Naive B cell (primary cell): ENCODE measurements at places on chromosomes 6 and 20. TPM values are rescaled to one million over a fixed set of nuclear protein-coding genes. Genes with fewer than 3 reads are reported as not detected.
A peak's percentile ranks its signal among the peaks of the same experiment; 100 is the strongest.

DNA sequence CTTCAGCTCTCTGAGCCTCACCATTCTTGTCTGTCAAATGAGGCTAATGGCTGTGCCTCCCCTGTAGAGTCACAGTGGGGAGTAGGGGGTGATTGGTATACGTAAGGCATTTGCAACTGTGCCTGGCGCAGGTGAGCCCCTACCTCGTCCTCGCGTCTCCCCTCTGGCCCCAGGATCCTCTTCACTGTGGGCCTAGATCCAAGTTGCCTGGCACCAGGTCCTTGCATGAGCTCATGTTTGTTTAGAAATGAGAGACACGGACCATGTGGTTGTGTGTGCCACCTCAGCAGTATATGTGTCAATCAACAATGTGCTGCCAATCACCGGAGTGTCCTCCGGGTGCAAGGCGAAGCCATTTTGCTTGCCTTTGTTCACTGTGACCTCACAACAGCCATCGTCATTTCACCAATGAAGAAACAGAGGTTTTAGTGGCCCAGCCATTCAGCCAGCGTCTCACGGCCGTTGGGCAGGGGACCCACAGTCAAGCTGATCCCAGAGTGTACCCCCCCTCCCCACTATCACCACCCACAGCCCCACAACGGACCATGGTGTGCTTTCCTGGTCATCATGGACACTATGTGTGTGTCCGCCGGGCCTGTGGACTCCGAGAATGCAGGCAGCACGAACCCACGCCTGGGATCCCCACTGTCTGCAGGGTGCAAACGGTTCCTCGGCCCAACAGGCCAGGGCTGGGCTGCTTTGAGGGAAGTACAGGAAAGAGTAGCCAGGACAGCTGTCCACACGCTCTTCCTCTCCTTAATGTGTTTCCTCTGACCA, 35.9 kb upstream of the STX16 start:
- H3K27ac ChIP-seq, result no peak overlapping the region
- no peaks in the 10 kb centered on the region for H3K4me1 ChIP-seq
- H3K36me3 ChIP-seq, result no peaks in the 10 kb centered on the region

GRCh38 chr20:45085289-45085688, 15.6 kb downstream of the KCNS1 start:
- no peak overlapping the region for H3K4me3 ChIP-seq
- H3K4me1 ChIP-seq, result peaks cover 31% of the 10 kb centered on the region
- no peak for DNase-seq
- no peaks in the 10 kb centered on the region for H3K27me3 ChIP-seq
- peak overlapping the region; percentile 91 for H3K27ac ChIP-seq

DNA sequence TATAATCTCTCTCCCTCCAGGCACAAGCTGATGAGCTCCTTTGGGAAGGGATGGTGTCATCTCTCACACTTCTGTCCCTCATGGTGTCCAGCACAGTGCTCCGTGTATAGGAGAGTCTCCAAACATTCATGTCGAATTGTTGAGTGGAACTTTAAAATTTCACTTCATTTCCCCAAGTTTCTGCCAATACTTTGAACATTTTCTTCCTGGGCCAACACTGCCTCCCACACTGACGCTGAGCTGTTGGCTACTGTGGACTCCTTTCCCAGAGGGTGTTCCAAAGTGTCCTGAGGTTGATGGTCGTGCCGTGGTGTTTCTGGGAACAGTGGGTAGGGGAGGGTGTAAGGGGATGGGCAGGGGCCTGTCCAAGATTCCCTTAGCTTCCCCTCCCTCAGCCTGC, 122.7 kb downstream of the TIAM2 start:
- H3K4me3 ChIP-seq, result no peak overlapping the region
- no peak overlapping the region for H3K27ac ChIP-seq
- H3K36me3 ChIP-seq, result no peaks in the 10 kb centered on the region
- H3K27me3 ChIP-seq, result no peaks in the 10 kb centered on the region
- no peak for DNase-seq

DNA sequence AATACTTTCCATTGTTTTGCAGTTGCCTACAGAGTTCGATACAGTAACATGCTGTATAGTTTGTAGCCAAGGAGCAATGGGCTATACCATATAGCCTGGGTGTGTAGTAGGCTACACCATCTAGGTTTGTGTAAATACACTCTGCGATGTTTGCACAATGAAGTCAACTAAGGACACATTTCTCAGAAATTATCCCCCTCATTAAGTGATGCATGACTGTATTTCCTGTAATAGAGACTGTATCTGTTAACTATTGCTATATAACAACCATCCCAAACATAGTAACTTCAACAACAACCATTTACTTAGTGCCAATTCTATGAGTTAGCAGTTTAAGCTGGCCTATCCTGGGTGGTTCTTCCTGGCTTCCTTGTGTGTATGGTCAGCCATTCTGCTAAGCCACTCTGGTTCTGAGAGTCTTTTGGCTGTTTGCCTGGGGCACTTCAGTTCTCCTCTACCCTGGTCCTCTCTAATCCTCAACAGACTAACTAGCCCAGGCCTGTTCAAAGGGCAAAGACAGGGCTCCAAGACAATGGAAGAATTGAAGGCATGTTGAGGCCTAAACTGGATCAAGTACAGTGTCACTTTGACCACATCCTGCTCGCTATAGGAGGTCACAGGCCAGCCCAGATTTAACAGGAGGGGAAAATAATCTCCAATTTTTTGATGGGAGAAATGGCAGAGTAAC, 124.0 kb downstream of the PLCB1 start:
- no peaks in the 10 kb centered on the region for H3K4me1 ChIP-seq
- H3K27ac ChIP-seq, result no peak overlapping the region
- H3K4me3 ChIP-seq, result no peak overlapping the region
- no peaks in the 10 kb centered on the region for H3K36me3 ChIP-seq
- DNase-seq, result no peak
- H3K27me3 ChIP-seq, result no peaks in the 10 kb centered on the region

DNA sequence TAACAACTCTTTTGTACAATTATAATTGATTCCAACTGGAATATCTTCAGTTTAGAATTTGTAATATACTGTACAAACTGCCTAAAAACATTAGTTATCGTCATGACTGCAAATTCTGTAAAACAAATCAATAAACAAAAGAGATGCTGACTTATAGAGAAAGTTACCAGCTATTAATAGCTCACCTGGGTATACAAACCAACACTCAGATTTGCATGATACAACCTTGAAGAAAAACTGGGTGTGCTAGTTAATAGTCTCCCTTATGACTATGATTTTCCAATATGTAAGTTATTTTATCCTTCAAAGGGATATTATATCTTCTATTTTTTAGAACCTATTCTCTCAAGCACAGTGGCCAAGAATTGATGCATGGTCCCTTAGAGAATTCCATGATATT, 698.5 kb downstream of the FRK start:
- H3K27ac ChIP-seq, result no peak overlapping the region
- H3K36me3 ChIP-seq, result no peaks in the 10 kb centered on the region
- no peak for DNase-seq
- H3K4me1 ChIP-seq, result no peaks in the 10 kb centered on the region
- H3K27me3 ChIP-seq, result no peaks in the 10 kb centered on the region

Gene MEI4
- not detected for polyA plus RNA-seq

Gene SLX4IP
- polyA plus RNA-seq, result 2.8 TPM

- DNase-seq, result no peak
- H3K27ac ChIP-seq, result no peak overlapping the region
- H3K36me3 ChIP-seq, result no peaks in the 10 kb centered on the region
- H3K4me1 ChIP-seq, result no peaks in the 10 kb centered on the region
These were observed 10.3 kb downstream of the CST3 start for GRCh38 chr20:23627501-23627900.

GRCh38 chr20:1994627-1995026, 769 bp upstream of the PDYN start:
- no peak overlapping the region for H3K4me3 ChIP-seq
- DNase-seq, result no peak
- H3K27me3 ChIP-seq, result peaks cover 90% of the 10 kb centered on the region
- H3K36me3 ChIP-seq, result no peaks in the 10 kb centered on the region
- H3K4me1 ChIP-seq, result peaks cover 4% of the 10 kb centered on the region

DNA sequence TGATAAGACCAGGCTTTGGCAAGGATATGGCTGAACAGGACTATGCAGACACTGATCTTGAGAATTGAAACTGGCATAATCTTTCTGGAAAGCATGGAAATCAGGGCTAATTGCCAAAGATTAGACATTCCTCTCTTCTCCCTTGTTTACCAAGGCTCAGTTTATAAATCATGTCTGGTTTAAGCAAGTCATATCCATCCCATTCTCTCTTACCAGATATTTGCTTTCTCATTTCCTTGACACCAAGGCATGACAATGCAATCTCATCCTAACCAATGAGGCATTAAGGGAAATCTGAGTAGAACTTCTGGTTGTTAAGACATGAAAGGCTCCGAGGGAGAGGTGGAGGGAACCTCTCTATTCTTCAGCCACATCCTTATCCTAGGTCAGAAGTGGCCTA, 110.3 kb upstream of the CEP85L start:
- no peaks in the 10 kb centered on the region for H3K27me3 ChIP-seq
- peaks cover 3% of the 10 kb centered on the region for H3K36me3 ChIP-seq
- H3K4me3 ChIP-seq, result no peak overlapping the region
- H3K4me1 ChIP-seq, result peaks cover 16% of the 10 kb centered on the region
- DNase-seq, result no peak

Gene RNF182
- polyA plus RNA-seq, result not detected

DNA sequence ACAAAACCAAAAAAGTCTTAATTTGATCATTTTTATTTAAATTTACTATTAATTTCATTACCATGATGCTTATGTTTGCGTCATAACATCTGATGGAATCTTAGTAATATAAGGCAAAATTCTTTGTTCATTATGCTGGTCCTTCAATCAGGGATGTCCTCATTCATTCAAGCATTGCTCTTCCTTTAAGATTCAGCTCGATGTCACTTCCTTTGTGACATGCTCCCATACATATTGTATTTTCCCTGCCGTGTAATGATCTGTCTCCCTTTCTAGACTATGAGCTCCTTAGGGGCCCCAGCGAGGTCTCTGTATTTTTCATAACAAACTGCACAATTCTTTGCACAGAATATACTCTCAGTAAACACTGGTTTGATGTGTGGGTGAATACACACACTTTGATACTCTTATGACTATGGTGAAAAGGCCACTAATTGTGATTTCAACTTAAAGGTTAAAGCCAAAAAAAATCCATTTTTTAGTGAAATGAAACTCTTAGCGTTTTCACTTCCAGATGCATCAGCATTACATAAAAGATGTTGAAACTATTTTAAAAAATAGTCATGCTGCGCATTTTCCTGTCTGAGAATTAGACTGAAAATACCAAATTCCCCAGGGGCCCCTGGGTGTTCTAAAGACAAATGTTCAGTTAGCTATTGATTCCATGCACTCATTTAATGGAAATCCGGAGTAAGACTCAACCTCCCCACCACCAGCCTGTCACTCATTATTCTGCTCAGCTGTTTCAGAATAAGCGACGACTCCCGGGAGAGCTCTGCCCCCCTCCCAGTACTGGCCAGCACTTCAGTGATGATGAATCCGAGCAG, 169.7 kb downstream of the ATXN1 start:
- no peak overlapping the region for H3K27ac ChIP-seq
- H3K4me3 ChIP-seq, result no peak overlapping the region
- DNase-seq, result peak; percentile 31
